Activated naive CD4-positive, alpha-beta T cell treated with anti-CD3 and anti-CD28 coated beads for 36 hours (primary cell): ENCODE measurements at places on chromosomes 6 and 20.

DNA sequence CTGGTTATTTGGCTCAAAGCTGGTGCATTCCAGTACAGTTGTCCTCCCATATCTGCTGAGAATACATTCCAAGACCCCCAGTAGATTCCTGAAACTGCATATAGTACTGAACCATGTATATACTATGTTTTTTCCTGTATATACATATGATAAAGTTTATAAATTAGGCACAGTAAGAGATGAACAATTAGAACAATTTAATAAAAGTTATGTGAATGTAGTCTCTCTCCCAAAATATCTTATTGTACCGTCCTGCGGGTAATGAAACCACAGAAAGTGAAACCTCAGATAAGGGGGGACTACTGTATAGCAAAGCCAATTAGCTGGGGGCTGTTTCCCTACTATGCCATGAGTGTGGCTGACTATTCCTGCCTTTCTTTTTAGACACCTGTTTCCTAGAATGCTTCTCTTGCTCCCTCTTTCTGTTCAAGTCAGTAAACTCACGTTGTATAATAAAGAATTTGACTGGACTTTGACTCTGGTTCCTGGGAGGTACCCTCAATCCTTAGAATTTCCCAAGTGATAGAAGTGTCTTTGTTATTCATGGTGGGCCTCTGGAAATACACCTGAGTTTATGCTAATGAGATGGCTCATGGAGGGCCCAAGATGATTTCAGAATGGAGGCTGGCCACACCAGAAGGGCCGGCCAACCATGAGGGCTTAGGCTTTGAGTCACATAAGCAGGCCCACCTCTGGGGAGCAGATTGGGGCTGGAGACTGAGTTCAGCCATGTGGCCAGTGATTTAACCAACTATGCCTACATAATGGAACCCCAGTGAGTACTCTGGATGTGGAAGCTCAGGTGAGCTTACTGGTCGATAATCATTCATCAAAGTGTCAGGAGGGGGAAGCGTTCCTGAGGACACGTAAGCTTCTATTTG, 689 bp upstream of the BLOC1S5 start:
- H3K4me1 ChIP-seq, result peaks cover 21% of the 10 kb centered on the region
- peak; percentile 12 for DNase-seq
- peak overlapping the region; percentile 90 for H3K4me3 ChIP-seq
- no peaks in the 10 kb centered on the region for H3K27me3 ChIP-seq

GRCh38 chr6:88494401-88495140, 328.4 kb upstream of the CNR1 start:
- no peak overlapping the region for H3K27ac ChIP-seq
- H3K4me1 ChIP-seq, result no peaks in the 10 kb centered on the region
- peaks cover 14% of the 10 kb centered on the region for H3K27me3 ChIP-seq
- DNase-seq, result no peak
- H3K4me3 ChIP-seq, result no peak overlapping the region

DNA sequence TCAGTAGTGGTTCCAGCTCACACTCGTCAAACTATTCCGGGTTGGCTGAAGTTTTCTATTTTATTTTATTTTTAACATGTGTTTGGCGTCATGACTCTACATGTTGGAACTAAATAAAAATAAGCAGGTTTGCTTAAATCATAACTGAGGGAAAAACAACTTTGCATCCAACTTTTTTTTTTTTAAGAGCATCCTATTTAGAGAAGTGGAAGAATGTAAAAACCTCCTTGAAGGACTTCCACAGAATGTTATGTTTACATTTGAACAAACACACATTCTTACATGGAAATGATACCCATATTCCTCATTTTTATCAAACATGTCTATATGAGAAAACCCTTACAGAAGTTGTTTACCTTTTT, 659 bp downstream of the PRDM1 start:
- peaks cover 48% of the 10 kb centered on the region for H3K27me3 ChIP-seq
- no peak for DNase-seq
- peaks cover 51% of the 10 kb centered on the region for H3K4me1 ChIP-seq
- no peaks in the 10 kb centered on the region for H3K36me3 ChIP-seq
- H3K4me3 ChIP-seq, result peak overlapping the region; percentile 63

GRCh38 chr6:11806561-11807317, 28.1 kb upstream of the ADTRP start:
- H3K27me3 ChIP-seq, result no peaks in the 10 kb centered on the region
- peaks cover 23% of the 10 kb centered on the region for H3K4me1 ChIP-seq
- H3K27ac ChIP-seq, result peak overlapping the region; percentile 37
- peak; percentile 54 for DNase-seq

DNA sequence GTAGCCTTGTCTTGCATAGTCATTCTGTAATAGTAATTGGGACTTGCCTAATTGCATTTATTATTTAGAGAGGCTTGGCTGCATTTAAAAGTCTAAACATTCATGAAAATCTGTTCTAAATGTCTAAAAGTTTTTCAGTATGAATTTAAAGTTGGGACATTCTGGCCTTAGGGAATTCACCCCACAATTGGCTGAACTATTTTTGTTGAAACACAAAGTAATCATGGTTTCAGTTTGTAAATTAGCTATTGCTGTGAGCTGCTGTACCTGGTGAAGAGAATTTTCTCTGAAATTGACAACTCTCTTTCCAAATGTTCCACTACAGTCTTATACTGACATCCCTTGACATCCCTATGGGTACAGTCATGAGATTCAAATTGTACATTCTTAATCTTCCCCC, 253.0 kb downstream of the FARS2 start:
- H3K4me3 ChIP-seq, result no peak overlapping the region
- H3K4me1 ChIP-seq, result peaks cover 46% of the 10 kb centered on the region
- no peak for DNase-seq
- peaks cover 5% of the 10 kb centered on the region for H3K36me3 ChIP-seq

DNA sequence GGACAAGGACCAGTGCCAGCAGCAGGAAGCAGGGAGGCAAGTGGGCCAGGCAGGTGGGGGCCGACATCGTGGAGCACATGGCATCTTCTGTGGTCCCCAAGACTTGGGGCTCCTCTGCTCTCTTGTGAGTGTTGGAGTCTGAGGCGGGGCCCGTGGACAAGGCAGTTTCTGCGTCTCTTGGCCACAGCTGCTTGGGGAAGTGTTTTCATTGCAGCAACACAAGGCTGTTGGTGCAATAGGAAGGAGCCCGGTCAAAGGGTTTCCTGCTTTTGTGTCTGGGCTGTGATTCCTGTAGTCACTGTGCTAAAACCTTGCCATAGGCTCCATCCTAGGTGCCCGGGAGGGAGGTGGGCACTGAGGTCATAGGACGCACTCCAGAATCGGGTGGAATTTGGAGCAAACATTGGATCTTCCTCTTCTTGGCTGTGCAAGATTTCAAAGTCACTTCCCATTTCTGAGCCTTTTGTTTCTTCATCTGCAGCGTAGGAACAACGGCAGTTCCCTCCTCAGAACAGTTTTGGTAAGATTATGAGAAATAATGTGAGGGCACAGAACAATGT, at the start of gene SIRPB2:
Gene SIRPB2, minus strand, starts transcription at position 140 of the 560 bp plus-strand sequence. Its CDS starts 61 bp downstream, at position 79.
- H3K27ac ChIP-seq, result no peak within 1 kb of the TSS
- peaks cover 22% of the 10 kb centered on the region for H3K27me3 ChIP-seq
- no peak within 1 kb of the TSS for H3K4me3 ChIP-seq
- H3K4me1 ChIP-seq, result peaks cover 10% of the 10 kb centered on the region
- H3K36me3 ChIP-seq, result no peaks in the 10 kb centered on the region
- no peak for DNase-seq

DNA sequence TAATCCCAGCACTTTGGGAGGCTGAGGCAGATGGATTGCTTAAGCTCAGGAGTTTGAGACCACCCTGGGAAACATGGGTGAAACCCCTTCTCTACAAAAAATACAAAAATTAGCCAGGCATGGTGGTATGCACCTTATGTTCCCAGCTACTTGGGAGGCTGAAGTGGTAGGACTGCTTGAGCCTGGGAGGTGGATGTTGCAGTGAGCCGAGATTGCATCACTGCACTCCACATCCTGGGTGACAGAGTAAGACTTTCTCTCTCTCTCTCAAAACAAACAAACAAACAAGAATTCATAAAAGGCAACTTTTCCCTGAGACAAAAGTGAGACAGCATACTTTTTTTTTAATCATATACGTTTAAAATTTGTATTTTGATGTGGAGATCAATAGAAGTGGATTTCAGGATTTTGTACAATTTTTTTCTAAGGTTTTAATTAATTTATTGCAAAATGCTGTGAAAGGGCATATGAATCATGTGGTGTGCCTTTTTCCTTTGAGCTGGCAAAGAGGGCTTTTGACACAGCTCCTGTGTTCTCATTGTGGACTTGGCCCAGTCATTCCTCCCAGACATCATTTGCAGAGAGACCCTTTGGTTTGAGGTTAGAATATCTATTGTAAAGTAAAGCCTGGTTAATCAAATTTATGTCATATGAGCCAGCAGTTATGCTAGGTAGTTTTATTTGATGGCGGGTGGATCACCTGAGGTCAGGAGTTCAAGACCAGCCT, 77.1 kb downstream of the TULP4 start:
- no peak overlapping the region for H3K27ac ChIP-seq
- no peaks in the 10 kb centered on the region for H3K27me3 ChIP-seq
- DNase-seq, result no peak
- H3K36me3 ChIP-seq, result peaks cover 13% of the 10 kb centered on the region
- H3K4me3 ChIP-seq, result no peak overlapping the region

DNA sequence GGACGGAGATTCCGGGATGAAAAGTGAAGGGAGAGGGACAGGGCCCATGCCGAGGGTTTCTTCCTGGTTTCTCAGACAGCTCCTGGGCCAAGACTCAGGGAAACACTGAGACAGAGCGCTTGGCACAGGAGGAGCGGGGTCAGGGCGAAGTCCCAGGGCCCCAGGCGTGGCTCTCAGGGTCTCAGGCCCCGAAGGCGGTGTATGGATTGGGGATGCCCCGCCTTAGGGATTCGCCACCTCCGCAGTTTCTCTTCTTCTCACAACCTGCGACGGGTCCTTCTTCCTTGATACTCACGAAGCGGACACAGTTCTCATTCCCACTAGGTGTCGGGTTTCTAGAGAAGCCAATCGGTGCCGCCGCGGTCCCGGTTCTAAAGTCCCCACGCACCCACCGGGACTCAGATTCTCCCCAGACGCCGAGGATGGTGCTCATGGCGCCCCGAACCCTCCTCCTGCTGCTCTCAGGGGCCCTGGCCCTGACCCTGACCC, 55.0 kb upstream of the HLA-A start:
- peaks cover 10% of the 10 kb centered on the region for H3K36me3 ChIP-seq
- DNase-seq, result peak; percentile 32
- H3K27ac ChIP-seq, result peak overlapping the region; percentile 91

- no peak overlapping the region for H3K27ac ChIP-seq
- H3K4me3 ChIP-seq, result no peak overlapping the region
- no peak for DNase-seq
- no peaks in the 10 kb centered on the region for H3K27me3 ChIP-seq
Observed at GRCh38 chr6:16477367-16478149, 239.2 kb downstream of the GMPR start.

DNA sequence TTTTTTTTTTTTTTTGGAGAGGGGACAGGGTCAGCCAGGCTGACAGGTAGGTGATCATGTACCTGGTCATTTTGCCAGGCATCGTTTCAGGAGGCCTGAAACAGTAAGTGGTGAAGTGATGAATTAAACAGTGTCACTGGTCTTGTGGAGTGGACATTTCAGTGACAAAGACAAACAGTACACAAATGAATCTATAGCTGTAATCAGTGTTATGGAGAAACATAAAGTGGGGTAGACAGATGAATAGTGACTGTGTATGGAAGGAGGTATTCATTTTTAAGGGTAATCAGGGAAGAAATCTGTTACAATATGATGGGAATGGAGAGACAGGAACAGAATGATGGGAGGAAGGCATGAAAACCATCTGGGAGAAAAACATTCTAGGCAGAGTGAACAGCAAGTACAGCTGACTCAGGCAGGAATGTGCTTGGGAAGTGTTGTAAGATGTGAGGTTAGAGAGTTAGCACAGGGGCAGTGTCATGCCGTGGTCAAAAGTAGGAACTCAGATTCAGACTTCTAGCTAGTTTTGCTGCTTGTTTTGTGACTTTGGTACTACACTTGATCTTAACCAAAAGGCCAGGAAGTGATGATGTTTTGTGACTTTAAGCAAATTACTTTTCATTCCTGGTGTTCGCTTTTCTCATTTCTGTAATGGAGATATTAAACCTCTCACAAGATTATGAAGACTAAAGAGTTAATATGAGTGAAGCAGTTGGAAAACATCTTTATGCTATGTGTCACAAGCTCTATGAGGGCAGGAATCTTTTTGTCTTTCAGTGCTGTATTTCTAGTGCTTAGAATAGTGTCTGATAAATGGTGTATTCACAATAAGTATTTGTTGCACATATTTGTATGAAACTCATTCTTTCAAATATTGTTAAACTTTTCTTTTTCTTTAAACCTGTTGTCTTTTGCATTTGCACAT, 43.4 kb downstream of the QKI start:
- peak; percentile 7 for DNase-seq
- H3K4me1 ChIP-seq, result peaks cover 60% of the 10 kb centered on the region
- no peak overlapping the region for H3K4me3 ChIP-seq

DNA sequence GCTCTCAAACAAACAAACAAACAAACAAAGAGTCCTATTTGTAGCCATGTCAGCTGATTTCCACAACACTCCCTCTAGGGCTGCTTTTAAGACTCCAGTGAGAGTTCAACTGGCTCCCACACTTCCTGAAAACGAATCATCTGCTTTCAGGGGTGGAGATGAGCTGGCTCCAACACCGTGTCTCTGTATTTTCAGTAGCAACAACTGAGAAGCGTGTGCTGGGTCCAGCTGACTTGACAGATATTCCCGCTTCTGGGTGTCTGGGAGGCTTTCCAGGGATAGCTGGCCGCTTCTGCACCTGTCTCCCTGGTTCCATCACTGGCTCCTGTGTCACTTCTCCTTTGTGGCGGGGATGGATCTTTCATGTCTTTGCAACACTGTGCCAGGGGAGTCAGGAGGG, 272.5 kb upstream of the SOX4 start:
- H3K27ac ChIP-seq, result no peak overlapping the region
- no peak for DNase-seq
- no peak overlapping the region for H3K4me3 ChIP-seq
- no peaks in the 10 kb centered on the region for H3K36me3 ChIP-seq
- H3K4me1 ChIP-seq, result no peaks in the 10 kb centered on the region

GRCh38 chr6:41073203-41073967, 611 bp downstream of the NFYA start:
- peak; percentile 85 for DNase-seq
- H3K36me3 ChIP-seq, result peaks cover 14% of the 10 kb centered on the region
- H3K27me3 ChIP-seq, result no peaks in the 10 kb centered on the region
- H3K4me3 ChIP-seq, result peak overlapping the region; percentile 93
- peak overlapping the region; percentile 97 for H3K27ac ChIP-seq

DNA sequence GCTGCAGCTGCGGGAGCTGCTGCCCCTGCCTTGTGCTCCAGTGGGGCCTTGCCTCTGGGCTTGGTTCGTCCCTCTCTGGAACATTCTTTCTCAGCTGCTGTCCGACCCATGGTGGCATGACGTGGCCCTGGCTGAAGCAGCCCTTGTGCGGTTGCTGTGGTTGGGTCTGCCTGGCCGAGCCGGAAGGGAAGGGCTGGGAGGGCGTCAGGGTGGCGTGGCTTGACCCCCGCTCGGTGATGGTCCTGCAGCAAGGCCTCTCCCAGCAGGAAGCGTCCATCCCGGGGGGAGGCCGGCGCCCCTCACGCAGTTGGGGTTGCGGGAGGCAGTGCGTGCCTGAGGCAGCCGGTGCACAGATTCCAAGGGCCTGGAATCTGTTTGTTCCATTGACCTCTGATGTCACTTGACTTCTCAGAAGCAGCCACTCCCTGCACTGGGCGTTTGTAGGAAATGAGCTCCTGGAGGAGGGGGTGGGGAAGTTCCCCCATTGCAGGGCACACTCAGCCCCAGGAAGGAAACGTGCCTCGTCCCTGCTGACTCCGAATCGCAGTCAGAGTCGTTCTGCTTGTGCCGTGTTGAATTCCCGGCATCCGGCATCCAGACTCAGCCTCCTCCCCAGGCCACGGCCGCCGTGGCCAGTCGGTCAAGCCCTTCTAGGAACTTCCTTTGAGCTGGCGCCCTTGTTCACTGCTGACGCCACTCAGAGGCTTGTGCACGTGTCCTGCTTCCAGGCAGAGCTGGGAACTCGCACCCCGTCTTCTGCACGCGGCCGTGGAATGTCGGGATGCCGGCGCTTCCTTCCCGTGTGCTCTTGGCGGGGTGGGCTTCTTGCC, 9.7 kb upstream of the TNFRSF6B start:
- H3K36me3 ChIP-seq, result peaks cover 7% of the 10 kb centered on the region
- H3K4me3 ChIP-seq, result no peak overlapping the region
- no peaks in the 10 kb centered on the region for H3K27me3 ChIP-seq
- H3K4me1 ChIP-seq, result peaks cover 24% of the 10 kb centered on the region
